Thymus (tissue), 14 donors: ENCODE measurements at places on chromosomes 7 and 10.

DNA sequence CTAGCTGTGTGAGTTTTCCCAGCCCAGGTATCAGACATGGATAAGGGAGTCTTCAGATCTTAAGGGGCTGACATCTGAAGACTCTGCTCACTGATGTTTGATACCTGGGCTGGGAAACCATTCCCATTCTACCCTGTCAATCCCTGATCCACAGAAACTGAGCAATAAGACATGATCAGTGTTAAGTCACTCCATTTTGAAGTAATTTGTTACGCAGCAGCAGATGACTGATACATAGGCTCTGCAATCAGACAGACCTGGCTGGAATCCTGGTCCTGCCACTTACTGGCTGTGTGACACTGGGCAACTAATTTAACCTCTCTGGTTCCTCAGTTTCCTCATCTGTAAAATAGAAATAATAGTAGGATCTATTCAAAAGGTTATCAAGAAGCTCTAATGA lies 6.6 kb downstream of the DCLRE1C start:
- no peak for DNase-seq

GRCh38 chr7:27590416-27590815 lies 72.3 kb downstream of the HIBADH start:
- DNase-seq, result no peak

GRCh38 chr7:44736896-44737295 lies 11.8 kb upstream of the ZMIZ2 start:
- no peak for DNase-seq

DNA sequence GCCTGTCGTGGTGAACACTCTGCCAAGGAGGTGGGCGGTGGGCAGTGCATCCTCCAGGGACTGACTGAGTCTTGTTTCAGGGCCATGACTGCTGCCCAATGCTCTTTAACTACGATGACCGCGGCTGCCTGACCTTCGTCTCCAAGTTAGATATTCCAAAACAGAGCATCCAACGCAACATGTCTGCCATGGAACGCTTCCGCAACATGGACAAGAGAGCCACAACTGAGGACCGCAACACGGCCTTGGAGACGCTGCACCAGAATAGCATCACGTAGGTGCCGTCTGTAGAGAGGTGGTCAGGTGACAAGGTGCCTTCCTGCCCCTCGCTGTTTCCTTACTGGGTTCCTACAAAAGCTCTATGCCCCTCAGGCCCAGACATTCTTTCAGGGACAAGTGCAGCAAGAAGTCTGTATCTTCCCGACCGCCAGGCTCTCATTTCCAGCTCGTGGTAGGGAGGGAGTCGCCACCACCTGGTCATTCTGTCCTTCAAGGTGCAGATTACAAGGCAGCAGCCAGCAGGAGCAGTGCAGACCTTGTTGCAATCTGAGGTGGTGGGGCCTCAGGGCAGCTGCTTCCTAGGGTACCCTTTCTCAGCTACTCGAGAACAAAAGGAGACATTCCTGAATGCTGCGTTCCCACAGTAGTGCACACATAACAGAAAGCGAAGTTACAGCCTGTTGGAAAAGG lies 14.9 kb upstream of the ARPC1B start:
- DNase-seq, result no peak

DNA sequence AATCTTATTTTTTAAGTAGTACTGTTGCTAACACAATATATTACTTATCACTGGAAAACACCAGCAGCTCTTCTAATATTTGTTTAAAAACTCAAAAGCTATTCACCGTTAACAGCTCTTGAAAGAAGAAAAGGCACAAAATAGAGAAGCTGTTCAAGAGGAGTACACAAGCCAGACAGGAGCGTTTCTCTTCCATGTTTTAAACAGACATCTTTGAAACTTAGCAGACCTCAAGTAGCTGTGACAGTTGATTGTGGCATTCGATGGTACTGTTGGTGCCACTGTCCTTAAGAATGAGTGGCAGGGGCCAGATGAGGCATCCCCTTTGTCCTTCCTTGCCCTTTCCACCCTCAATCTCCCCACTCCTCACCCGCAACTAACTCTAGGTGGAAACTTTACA lies 81.6 kb upstream of the PRR15 start:
- DNase-seq, result no peak

DNA sequence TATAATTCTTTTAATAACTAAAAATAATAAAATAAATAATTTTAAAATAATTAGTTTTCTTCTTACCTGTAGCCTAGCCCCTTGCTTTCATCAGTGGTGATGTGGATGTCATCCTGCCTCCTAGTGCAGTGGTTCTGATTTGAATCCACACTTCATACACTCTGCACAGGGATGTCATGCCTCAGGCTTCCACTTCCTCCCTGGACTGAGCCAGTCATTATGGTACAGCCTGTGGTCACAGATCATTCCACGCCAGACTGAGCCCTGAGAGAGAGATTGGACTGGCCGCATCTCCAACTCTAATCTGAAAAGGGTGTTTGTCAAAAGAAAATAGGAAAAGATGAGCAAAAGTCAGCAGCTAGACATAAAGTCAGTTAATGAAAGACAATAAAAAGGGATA lies 436.2 kb upstream of the IGFBP3 start:
- DNase-seq, result no peak

DNA sequence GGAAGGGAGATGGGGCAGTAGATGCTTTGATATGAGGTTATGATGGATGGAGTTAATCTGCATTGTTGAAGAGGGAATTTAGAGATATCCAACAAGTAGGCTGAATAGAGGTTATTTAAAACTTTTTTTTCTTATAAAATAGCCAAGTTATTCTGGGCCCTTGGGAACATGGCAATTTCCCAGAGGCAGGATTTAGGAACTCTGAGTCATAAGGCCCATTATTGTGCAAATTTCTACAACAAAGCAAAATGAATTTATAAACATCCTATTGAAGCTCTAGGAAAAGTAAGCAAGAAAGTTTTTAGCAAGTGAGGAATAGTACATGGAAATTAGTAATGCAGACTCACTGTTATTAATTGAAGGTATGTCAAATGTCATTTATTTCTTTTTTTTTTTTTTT lies 160.9 kb upstream of the NPY start:
- DNase-seq, result no peak

- DNase-seq, result no peak
Measured at GRCh38 chr10:17023386-17024298, 106.0 kb downstream of the CUBN start.

GRCh38 chr7:141558544-141559183 lies 7.5 kb downstream of the AGK start:
- no peak for DNase-seq

- DNase-seq, result no peak
Measured at GRCh38 chr10:24825551-24825950, 101.9 kb upstream of the ARHGAP21 start.

DNA sequence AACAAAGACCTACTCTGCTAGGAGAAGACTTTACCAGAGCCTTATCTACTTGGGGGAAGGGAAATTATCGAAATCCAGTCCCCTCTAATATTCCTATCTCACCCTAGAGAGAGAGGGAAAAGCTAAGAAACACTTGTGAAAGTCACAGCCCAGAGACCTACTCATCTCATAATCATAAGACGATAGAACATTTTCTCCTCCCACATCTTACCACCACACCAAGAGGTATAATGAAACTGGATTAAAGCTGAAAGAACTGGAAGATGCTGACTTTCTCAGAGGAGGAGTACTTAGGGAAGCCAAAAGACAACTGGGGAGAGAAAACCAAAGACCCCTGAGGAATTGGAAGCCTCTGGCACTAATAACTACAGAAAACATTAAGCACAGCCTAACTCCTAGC lies 10.8 kb upstream of the CPA5 start:
- no peak for DNase-seq

DNA sequence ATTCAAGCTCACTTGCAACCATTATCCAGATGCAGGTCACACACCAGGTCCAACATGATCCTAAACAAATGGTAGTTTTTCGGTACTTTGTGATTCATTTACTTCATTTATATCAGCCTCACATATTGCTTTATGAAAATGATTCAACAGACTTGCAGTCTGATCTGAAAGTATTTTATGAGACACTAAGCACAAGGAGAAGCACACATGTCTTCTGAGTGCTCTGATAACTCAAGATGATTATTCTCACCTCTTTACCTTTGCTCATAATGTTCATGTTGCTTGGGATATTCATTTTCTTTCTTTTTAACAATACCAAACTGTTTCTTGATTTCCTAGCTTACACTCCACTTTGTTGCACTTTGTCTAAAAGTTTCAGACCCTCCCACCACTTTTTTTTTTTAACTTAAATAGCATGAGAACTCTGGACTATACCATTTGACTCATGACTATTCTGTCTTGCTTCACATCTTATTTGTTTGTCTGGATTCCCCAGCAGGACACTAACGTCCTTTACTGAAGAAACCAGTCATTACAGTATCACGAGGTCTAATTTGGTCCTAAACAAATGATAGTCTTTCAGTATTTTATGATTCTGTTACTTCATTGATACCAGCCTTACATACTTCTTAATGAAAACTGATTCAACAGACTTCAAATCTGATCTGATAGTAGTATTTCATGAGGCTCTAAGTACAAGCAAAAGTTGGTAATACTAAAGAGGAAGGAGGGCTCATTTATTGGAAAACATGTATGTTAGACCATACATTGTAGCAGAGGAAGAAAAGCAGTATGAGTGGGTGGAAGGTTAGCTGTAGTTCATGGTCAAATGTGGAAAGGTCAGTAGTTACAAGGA lies 171.8 kb upstream of the AHR start:
- DNase-seq, result no peak

- DNase-seq, result no peak
Measured at GRCh38 chr7:24392774-24393173, 108.8 kb downstream of the NPY start.

- no peak for DNase-seq
Measured at GRCh38 chr7:97174303-97174702, 56.8 kb downstream of the SDHAF3 start.

DNA sequence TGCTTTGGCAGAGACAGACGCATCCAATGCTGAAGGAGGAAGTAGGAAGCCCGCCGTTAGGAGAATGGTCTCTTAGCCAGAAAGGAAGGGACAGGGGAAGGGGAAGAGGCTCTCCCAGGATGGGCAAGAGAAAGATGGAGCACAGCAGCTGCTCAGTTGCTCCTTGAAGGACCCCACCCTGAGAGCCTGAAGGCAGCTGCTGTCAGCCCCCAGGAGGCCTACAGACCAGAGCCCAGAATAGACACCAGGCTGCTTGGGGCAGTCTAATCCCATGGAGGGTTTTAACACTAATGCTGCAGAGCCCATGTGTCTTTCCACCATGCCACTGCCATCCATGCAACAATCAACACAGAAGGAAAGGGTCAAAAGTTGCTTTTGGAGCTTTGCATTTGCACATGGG lies 3.5 kb upstream of the C7orf33 start:
- no peak for DNase-seq

DNA sequence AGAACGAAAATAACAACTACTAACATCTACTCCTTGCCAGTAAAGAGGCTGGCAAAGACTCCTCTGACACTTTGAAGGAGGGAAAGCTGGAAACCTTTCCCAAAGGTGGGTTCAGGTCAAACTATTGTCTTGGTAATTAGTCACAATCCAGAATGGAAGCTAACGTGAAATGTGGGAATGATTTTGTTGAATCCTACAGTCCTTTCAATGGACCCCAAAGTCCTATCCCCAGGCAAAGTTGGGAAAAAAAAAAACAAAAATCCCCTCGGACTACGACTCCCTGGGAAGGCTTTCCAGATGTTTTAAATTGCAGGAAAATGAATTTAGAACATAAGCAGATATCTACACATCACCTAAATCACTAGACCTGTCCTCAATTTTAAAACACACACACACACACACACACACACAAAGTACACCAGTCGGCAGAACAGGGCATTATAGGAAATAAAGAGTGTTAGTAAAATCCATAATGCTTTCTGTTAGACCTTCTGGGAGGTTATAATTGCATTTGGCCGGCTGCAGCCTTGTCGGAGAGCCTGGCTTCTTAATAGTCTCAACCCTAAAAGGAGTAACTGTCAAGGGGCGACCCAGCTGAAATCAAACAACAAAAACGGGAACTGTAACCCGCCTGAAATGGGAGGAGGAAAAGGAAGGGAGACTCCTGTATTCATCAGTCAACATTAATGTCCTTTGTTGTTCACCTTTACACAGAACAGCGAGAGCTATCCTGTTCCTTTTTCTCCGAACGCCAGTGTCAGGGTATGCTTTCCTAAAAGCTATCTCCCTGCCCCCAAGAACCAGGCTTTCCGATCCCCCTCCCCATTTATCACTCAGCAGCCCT lies 1.5 kb downstream of the DOCK4 start:
- peak; percentile 8 for DNase-seq

- no peak for DNase-seq
Measured at GRCh38 chr7:141220263-141220880, 146.5 kb downstream of the TMEM178B start.

GRCh38 chr10:72935361-72935760 lies 19.2 kb downstream of the PLA2G12B start:
- no peak for DNase-seq
